ENCODE measurements at places on chromosomes 7 and 10.

GRCh38 chr7:11749629-11750028 is 82.4 kb downstream of the THSD7A start:
- no peak for DNase-seq

DNA sequence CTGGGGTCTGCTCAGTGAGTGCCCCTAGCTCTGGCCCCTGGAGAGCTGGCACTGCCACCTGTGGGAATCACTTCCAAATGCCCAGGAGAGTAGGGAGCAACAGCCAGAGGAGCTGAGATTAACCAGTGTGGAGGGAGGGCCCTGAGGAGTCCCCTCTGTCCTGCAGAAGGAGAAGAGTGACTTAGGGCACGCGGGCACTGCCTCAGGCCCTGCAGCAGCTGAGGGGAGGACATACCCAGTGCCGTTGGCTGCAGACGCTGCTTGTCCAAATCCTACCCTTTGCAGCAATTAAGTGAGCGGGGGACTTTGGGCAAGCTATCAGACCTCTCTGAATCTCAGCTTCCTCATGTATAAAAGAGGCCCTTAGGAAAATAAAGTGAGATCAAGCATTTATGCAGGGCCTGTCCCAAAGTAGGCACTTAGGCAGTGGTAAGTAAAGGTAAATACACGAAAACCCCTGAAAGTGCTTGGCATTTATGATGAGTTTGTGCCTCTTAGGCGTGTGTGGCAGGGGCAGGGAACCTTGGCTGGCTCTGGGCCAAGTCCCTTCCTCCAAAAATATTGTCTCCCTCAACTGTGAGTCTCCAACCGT is 16.9 kb downstream of the PRF1 start:
- no peak for DNase-seq

- no peak for DNase-seq
These were observed 59.8 kb downstream of the RAMP3 start for GRCh38 chr7:45217358-45217757.

DNA sequence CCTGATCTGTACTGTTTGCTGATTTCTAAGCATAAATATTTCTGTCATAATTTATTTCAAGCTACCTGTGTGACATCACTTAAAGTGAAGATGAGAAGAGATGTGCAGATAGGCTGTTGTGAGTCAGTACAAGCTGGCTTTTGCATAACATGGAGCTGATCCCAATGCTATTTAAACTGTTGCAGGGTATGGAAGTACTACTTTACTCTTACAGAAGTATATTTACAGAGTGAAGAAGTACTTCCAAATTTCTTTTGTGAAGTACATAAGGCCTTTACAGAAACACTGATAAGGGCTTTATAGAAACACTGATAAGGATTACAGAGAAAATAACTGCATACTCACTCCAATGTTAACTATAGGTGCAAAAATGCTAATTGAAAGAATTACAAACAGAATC is 911.6 kb downstream of the LRMDA start:
- no peak for DNase-seq

DNA sequence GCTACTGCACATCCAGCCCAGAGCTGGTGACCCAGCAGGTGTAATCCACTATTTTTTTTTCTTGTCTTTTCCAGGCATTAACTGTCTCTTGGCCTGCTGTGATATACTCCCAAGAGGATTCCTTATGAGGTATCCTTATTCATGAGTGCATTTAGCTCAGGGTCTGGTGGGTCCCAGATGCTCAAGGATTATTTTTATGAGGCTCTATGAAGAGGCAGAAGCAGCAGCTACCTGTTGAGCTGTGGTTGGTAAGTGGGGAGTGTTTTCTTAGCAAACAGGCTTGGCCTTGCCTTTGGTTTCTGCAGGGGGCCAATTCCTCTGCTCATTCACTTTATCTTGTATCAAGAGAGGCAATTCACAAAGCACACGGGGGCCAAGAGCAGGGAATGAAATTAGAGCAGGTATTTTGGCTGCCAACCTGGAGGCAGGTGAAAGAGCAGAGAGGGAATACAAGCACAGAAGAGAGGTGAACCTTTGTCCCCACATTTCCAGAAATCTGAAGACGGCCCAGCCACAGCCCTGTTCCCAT is 221.6 kb downstream of the TMEM178B start:
- no peak for DNase-seq

DNA sequence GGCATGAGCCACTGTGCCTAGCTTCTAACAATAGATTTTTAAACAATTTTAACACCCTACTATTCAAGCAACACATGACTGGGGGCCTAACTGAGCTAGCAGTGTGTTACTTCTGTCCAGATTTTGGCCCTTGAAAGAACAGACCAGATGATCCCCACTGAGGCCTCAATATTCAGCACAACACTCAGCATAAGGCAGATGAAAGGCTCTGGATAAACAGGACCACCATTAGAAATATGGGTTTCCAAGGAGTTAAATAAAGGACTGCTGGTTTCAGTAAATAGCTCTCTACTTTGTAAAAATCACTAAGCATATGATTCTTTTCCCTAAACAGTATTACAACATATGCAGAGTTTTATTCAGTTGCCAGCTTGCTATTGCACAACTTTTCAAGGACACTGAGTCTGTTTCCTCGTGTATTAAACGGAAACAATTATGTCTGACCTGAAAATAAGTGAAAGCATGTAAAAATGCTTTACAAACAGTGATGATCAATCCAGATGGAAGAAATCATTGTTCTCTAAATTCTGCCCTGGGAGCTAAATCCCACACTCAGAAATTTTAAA is 23.8 kb upstream of the FZD1 start:
- DNase-seq: no peak

- no peak for DNase-seq
These were observed at the start of gene RELN for GRCh38 chr7:103989200-103989784. Gene RELN, minus strand, starts transcription at chr7:103989658. Its CDS starts 302 bp downstream, at chr7:103989356.

DNA sequence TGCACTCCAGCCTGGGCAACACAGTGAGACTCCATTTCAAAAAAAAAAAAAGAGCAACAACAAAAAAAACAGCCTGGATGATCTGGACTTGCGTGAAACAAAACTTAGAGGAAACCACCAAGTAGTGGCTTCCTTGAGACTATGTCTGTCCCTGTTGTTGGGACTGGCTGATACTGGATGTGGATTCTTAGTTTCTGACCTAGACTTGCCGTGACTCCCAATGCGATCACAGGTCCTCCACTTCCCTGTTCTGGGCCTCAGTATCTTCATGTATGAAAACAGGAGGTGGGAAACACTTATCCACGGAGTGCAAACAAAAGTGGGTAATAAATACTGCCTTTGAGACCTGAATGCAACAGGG is 125.7 kb downstream of the PRPF18 start:
- no peak for DNase-seq

GRCh38 chr7:70135656-70136055 is 537.4 kb downstream of the AUTS2 start:
- no peak for DNase-seq

GRCh38 chr10:114577133-114577532 is 80.9 kb downstream of the ABLIM1 start:
- DNase-seq: no peak

- no peak for DNase-seq
These were observed 68.1 kb downstream of the JAZF1 start for GRCh38 chr7:28112467-28112866.

- DNase-seq: no peak
These were observed 242.7 kb downstream of the FOXP2 start for GRCh38 chr7:114657279-114657678.

DNA sequence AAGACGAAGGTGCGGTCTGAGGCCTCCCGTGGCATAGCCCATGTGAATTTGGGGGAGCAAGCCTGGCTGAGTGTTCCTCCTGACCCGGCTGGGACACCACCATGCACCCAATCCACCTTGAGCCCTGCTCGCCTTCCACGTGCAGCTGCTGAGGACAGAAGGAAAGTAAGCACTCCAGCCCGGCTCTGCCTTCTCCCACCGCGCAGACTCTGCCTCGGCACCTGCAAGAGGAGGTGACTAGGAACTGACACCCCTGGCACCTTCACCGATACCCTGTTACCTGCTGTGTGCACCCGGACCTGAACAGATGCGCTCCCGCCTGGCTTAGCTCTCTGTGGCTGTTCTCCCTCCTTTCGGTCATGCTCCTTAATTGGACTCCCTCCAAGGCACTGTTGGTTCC is 57.0 kb upstream of the OPN4 start:
- no peak for DNase-seq

DNA sequence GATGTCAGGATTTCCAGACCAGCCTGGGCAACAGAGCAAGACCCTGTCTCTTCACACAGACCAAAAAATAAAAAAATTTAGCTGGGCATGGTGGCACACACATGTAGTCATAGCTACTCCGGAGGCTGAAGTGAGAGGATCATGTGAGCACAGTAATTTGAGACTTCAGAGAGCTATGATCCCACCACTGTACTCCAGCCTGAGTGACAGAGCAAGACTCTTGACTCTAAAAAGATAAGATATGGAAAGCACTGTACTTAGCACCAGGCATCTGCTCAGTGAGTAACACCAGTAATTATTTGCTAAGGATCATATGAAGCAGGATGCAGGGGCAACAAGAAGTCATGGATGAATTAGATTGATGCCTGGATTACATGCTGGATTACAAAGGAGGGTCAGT is 128.8 kb downstream of the CALN1 start:
- no peak for DNase-seq

- no peak for DNase-seq
These were observed 25.4 kb downstream of the CALML3 start for GRCh38 chr10:5550250-5550545.

DNA sequence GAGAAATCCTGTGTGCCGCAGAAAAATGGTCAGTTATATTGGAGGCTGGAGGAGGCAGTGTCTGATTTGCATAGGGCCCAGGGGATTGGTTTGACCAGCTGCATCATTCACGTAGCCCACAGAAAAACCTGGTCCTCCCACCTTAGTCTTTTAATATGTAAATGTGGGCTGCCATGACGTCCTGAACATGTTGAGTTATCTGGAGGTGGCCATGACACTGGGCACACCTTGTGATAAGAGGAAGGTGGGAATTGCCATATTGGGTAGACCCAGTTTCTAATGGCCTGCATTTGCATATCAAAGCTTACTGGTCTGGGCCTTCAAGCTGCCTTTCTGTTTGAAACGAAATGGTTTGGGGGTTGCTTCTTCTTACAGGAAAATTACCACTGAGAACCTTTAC is 162.2 kb downstream of the AHR start:
- DNase-seq: no peak

DNA sequence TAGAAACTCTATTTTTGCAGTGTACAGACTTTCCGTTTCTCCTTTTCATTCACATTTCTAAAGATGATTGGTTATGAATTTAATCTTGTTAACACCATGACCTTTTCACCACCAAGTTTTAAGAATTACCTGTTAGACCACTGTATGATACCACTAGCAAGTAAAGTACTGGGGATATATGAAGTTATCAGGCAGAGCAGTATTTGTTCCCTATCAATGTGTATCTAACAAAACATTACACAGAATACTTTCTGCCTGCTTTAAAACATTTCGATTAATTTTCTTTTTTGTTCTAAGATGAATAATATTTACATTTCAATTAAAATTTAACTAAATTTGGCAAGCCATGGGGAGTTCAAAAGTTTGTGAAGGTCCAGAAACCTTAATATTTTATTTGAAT is 49.9 kb upstream of the AHR start:
- DNase-seq: no peak
